ENCODE measurements at places on chromosomes 1 and 21.

- DNase-seq = no peak
Measured at GRCh38 chr1:114499478-114499877, 11.5 kb downstream of the TRIM33 start.

GRCh38 chr1:214842856-214843255 lies 239.7 kb upstream of the KCNK2 start:
- DNase-seq = no peak

- DNase-seq = no peak
Measured at GRCh38 chr1:44645476-44646244, 28.6 kb downstream of the TMEM53 start.

GRCh38 chr1:162670928-162671663 lies 38.8 kb downstream of the DDR2 start:
- DNase-seq = no peak

- no peak for DNase-seq
Measured at GRCh38 chr1:42936309-42937078, 22.2 kb downstream of the SLC2A1 start.

DNA sequence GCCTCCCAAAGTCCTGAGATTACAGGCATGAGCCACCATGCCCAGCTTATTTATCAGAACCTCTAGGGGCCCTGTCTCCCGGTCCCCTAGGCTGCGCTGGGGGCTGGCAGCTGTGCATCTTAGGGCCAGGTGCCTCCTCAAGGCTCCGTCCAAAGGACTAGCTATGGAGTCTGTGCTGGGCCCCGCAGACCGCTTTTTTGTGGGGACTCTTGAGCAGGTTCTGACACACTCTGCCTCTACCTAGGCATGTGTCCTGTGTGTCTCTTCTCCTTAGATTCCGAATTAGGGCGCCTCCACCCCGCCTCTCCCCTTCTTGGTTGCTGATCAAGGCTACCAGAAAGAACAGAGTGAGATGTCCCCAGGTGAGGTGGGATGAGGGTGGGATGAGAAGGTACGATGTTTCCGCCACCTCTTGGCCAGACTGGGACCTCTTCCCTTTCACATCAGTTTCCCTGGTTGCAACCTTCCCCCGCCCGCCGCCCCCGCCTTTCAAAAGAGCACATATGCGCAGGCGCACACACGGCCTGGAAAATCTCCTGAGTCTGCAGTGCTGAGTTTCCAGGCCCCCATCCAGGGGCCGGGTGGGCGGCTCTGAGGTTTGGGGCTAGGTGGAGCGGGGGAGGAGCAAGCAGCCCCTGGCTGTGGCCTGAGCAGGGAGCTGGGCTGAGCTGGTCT lies 5.0 kb upstream of the PTPN7 start:
- no peak for DNase-seq

- no peak for DNase-seq
Measured at GRCh38 chr21:25949701-25950100, 214.9 kb downstream of the GABPA start.

- DNase-seq = no peak
Measured at GRCh38 chr1:224874775-224875174, 54.7 kb upstream of the DNAH14 start.

- no peak for DNase-seq
Measured at GRCh38 chr1:65323246-65323645, 13.9 kb downstream of the DNAJC6 start.

DNA sequence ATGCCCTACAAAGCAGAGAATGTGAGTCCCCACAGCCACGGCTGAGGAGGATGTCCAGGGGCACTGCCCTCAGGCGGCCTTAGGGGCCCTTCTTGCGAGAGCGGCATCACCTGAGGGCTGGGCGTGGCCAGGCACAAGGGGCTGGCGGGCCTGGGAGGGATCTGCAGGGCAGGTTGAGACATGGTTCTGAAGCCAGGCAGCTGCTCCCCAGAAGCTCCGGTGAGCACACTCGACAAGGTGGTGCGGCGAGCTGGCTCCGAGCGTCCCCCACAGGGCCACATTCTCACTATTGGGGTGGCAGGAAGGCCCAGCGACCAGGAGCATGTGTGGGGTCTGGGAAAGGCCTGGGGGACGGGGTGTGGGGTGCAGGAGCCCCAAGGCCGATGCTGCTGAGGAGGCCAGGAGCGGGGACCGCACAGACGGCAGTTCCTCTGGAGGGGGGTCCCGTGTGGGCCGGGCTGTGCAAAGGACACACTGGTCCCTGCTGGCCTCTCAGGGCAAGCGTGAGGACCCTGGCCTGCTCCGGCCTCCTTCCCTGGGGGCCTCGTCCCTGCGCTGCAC lies 47.2 kb downstream of the MORN1 start:
- DNase-seq = no peak

Data from iPS DF 6.9 (cell line).